ENCODE measurements at places on chromosomes 7 and 10.

GRCh38 chr10:5945190-5945509 is 32.2 kb downstream of the IL15RA start:
- no peak for DNase-seq

- DNase-seq, result no peak
Observed at GRCh38 chr10:106780632-106781031, 383.9 kb downstream of the SORCS1 start.

DNA sequence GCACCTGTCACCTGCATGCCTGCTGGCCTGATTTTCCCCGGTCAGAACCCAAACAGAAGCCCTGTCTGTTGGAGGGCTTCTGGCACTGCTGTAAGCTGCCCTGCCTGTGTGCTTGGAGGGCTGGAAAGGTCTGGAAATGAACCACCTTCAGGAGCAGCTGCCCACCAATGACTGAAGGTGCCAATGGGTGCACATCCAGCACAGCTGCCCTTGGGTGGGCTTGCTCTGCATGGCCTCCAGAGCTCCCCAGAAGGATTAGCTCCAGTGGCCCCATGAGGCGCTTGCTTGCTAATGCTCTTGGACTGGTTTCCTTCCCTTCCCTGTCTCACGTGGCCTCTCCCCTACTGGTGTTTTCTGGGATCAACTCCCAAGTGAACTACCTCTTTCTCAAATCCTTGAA is 43.2 kb downstream of the WDFY4 start:
- DNase-seq, result no peak

DNA sequence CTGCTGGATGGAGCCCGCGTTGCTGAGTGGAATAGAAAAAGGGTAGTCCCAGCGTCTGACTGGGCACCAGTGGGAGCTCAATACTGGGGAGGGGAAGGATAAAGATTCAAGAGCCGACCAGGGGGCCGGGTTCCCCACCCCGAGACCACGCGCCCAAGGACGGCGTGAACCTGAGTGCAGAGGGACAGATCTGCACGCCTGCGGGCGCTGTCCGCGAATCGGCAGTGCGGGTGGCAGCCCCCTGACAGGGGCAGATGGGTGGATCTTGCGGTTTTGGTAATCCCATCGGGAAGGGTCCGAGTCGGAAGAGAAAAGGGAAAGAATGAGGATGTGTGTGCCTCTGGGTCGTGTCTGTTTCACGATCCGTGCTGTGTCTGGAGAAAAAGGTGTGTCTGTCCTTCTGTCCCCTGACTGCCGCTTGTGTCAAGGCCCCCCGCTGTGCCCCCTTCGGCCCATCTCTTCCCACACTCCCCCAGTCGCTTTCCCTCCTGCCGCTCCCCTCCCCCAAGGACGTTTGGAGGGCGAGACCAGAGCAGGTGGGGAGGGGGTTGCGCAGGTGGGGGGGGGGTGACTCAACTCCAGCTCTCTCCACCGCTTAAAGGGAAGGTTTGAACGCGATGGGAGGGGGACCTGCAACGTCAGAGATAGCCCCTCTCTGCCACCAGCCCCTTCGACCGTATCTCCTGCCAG is 734 bp upstream of the VGF start:
- no peak for DNase-seq

GRCh38 chr10:70880077-70880534 is 8.3 kb downstream of the PCBD1 start:
- peak; percentile 41 for DNase-seq

GRCh38 chr10:76763376-76763775 is 874.2 kb downstream of the KCNMA1 start:
- DNase-seq, result no peak

GRCh38 chr10:104622598-104623209 is 18.4 kb upstream of the SORCS3 start:
- no peak for DNase-seq

- no peak for DNase-seq
Observed at GRCh38 chr7:7254908-7255307, 72.6 kb downstream of the C1GALT1 start.

GRCh38 chr10:86945361-86946212 is 11.8 kb downstream of the MMRN2 start:
- DNase-seq, result no peak

GRCh38 chr7:85292908-85293576 is 106.2 kb upstream of the SEMA3D start:
- no peak for DNase-seq

GRCh38 chr7:30468041-30468440 is 10.5 kb downstream of the NOD1 start:
- no peak for DNase-seq

DNA sequence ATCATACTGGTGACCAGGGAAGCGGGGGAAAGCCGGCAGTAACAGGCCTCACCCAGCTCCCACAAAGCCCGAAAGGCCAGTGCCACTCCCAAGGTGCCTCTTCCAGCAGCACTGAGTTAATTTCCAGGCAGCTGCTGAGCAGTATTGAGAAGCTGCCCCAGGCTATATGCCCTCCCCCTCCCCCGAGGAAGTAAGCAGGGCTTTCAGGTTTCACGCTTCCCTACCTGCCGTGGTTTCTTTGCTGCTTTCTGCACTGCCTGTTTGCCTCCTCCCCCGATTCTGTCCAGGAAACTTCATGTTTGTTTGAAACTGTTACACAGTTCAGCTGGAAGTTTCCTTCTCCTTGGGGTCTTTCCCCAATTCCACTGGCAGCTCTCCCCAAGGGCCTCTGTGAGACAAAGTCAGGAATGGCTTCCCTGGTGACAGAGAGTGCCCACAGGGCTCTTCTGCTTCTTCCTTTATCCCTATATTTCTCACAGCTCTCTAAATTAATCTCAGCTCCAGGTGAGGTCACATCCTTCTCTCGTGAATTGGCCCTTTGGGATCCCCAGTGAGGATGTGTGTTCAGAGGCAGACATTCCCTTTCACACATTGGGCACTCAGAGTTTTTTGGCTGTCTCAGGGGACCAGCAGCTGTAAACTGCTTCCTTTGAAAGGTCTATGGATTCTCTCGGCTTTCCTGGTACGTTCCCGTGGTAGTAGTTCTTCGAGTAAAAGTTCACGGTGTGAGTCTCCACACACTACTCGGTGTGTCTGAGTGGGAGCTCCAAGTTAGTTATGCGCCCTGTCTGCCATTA is 19.4 kb downstream of the C1GALT1 start:
- DNase-seq, result peak; percentile 23

Measured in GM12892 (cell line).